ENCODE measurements at places on chromosomes 7 and 10.

DNA sequence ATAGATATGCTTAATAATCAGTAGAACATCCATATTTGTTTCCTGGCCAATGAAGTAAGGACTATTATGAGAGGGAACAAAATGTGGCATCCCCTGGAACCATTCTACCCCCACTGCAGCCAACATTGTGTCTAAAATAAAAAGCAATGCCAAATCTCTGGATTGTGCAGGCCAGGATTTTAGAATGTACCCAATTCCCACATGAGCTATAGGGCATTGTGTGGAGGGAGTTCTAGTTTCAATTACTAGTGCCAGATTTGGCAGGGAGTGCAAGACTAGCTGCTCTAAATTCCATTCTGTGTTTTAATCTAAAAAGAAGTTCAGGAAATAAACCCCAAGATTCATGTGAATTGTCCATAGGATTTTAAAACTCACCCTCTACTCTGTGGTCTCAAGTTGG, 112.3 kb downstream of the HGF start:
- no peak for DNase-seq

GRCh38 chr10:97571622-97572021, 957 bp upstream of the ANKRD2 start:
- DNase-seq, result no peak

GRCh38 chr10:125868372-125868975, 12.6 kb downstream of the DHX32 start:
- DNase-seq, result no peak

GRCh38 chr7:25669281-25669781, 441.0 kb upstream of the NPVF start:
- no peak for DNase-seq

- no peak for DNase-seq
Measured at GRCh38 chr10:61159253-61159652, 215.3 kb upstream of the RHOBTB1 start.

DNA sequence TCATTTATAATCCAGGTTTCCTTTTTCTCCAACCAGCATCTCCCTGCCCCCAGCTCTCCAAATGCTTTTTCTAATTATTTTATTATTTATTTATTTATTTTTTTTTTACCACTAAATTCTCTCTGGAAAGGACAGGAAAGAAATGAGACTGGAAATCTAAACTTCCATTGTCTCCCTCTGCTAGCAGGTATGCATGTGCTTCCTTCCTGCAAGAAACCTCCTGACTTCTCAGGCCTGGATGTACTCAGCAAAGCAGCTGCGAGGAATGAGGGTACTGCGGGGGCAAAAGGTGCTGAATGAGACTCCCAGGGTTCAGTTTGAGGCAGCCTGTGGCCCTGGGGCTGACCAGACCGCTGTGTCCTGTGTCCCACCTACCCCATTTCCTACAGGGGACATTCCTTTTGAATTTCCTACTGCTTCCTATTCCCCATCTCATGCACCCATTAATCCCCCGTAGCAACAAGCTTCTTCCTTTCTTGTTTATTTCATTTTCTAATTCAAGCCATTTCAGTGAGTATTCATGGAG, 324.6 kb upstream of the IGFBP3 start:
- DNase-seq, result no peak

- DNase-seq, result no peak
Measured at GRCh38 chr10:4645836-4646235, 180.2 kb upstream of the AKR1E2 start.

- peak; percentile 2 for DNase-seq
Measured at GRCh38 chr7:106285855-106286492, 1.2 kb upstream of the NAMPT start.

DNA sequence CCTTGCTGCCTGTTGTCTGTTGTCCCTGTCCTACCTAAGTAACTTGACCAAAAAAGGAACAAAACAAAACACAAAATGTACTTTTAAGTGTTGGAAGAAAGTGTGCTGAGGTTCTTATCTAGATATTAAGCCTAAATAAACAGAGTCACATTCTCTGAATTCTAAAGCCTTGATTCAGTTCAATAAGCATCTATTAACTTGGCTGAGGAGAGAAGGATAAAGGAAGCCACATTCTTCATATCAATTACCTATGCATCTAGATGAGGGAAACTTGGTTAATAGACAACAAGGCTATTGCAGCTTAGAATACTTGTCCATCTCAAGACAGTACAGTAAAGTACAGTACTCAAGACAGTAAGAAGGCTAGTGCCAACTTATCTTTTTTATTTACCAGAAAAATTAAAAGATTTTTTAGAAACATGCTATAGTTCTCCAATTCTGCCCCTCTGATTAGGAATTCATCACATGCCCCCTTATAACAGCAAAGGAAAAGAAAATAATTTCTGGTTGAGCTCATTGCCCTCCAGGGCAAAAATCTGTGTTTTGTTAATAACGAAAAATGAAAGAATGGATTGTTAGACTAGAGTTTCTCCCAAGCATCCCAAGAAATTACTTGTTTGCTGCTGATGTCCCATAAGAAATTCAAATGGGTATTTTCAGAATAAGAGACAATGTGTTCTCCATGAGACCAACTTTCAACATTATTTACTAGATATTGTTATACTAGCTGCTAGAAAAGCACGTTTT, 546.5 kb upstream of the SEMA3D start:
- no peak for DNase-seq

- no peak for DNase-seq
Measured at GRCh38 chr10:96896884-96897589, 64.9 kb downstream of the LCOR start.

DNA sequence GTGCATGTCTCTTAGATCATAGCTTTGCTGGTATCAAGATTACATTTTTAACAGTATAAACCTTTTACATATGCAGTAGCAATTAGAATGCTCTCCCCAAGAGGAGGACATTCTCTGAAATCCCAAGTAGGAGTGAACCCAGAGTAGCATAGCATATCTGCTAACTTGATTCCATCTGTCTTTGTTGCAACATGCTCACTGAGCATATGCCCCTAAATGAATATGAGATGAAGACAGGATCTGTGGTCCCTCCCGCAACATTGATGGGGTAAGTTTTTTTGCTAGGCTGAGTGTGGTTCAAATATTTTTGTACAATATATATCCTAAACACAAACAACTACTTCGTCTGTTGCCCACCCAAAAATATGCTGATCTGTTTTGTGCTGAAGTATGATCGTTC, 534.2 kb upstream of the C7orf33 start:
- DNase-seq, result no peak

DNA sequence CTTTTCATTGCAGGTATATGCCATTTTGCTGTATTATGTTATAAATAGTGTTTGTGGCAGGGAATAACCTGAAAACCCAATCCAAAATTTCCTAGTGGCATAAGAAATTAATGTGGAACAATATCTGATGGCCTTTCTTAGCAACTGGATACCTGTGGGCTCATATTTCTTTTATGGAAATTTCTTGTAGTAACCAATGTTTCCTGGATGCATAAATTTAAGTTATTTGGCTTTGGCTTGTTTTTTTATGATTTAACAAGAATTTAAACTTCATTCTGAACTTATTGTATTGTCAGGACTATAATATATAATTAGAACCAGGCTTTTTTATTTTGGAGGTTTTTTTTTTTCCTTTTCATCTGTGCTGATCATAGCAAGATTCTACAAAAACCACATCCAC, 30.1 kb downstream of the TBC1D12 start:
- no peak for DNase-seq
